Activated CD4-positive, alpha-beta T cell treated with anti-CD3 and anti-CD28 coated beads, Interleukin-2, amount 10 ng/mL, durations not matched to agents 7 days and 5 days (primary cell): ENCODE measurements at places on chromosomes 3 and 15. TPM values are rescaled to one million over a fixed set of nuclear protein-coding genes. Genes with fewer than 3 reads are reported as not detected.

The ARPIN gene
- not detected for total RNA-seq

The TF gene
- total RNA-seq = 0.45 TPM

The MEIS2 gene
- total RNA-seq = not detected

The GABRB3 gene
- 0.12 TPM for total RNA-seq

The LINGO1 gene
- total RNA-seq = not detected

The FSIP1 gene
- total RNA-seq = 0.30 TPM

The FBXL22 gene
- total RNA-seq = 0.79 TPM

The C2CD4A gene
- not detected for total RNA-seq

The CX3CR1 gene
- 1.5 TPM for total RNA-seq

The ITIH3 gene
- not detected for total RNA-seq
